ENCODE measurements at places on chromosomes 5 and 9. TPM values are rescaled to one million over a fixed set of nuclear protein-coding genes. Genes with fewer than 3 reads are reported as not detected.
A peak's percentile ranks its signal among the peaks of the same experiment; 100 is the strongest.

DNA sequence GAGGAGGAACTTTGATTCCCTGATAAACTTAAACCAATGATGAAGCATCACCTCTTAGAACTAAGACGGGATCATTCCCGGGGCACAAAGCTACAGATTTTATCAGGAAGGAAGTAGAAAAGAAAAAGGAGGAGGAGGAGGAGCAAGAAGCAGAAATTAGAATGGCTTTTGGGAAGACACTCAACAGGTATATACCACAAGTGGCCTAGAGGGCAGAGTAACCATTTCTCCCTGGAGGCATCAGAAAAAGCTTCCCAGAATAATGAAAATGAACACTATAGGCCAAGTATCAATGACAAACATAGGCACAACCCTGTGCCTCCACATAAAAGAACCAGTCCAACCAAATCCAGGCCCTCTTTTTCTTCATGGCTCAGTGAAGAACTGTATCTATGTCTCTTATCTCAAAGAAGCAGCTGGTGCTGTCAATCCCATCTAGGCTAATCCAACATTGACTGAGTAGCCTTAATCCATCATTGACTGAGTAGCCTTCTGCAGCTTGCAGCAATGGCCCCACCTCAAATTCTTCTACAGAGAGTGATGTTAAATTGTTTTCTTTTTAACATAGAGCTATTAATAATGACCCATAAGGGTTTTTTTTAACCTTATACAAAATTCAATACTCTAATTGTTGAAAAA is 178.8 kb upstream of the KIF2A start:
- no peak overlapping the region for H3K4me3 ChIP-seq
- no peak overlapping the region for H3K27ac ChIP-seq
- no peaks in the 10 kb centered on the region for H3K4me1 ChIP-seq

GRCh38 chr5:171614971-171615653 is 170.5 kb upstream of the SMIM23 start:
- DNase-seq = no peak
- no peaks in the 10 kb centered on the region for H3K4me1 ChIP-seq
- H3K36me3 ChIP-seq = no peaks in the 10 kb centered on the region
- H3K27ac ChIP-seq = no peak overlapping the region

GRCh38 chr5:36878392-36879082 is 2.0 kb downstream of the NIPBL start:
- peaks cover 13% of the 10 kb centered on the region for H3K4me1 ChIP-seq
- no peaks in the 10 kb centered on the region for H3K27me3 ChIP-seq
- H3K4me3 ChIP-seq = peak overlapping the region; percentile 84

DNA sequence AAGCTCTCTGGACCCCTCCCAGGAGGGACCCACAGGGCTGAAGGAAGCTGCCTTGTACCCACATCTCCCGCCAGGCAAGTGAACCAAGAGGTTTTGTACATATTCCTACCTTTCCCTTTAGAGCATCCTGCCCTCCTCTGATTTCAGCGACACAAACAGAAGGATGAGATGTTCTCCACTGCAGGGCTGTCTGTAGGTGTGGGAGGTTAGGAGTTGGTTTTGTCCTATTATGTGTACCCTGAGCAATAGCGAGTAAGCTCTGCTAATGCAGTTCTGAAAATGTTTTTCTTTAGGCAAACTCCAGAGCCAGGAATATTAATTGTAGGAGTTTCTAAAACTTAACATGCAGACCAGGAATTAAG is 13.0 kb downstream of the SQSTM1 start:
- H3K27ac ChIP-seq = no peak overlapping the region
- DNase-seq = no peak
- H3K36me3 ChIP-seq = peaks cover 21% of the 10 kb centered on the region
- peaks cover 21% of the 10 kb centered on the region for H3K4me1 ChIP-seq

DNA sequence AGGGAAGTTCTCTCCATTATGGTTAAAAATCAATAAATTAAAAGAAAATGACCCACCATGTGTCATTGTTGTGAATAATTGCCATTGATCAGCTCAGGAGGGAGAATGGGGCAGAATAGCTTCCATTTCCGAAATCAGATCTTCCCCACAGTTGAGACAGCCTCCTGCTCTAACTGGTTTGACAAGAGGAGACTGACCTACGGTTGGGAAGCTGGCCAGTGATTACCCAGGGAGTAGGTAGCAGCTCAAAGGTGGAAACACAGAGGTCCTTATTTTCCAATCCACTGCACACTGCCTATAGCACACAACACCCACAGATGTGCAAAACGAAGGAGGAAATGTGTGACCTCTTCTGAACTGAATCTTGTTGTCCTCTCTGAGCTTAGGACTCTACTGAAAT is 69.0 kb upstream of the DAPK1 start:
- H3K36me3 ChIP-seq = no peaks in the 10 kb centered on the region
- DNase-seq = no peak
- H3K4me3 ChIP-seq = no peak overlapping the region
- no peak overlapping the region for H3K27ac ChIP-seq

The ENTREP1 gene
- total RNA-seq = 0.13 TPM

Measured in T-cell (primary cell).